ENCODE measurements at places on chromosomes 11 and 22.

DNA sequence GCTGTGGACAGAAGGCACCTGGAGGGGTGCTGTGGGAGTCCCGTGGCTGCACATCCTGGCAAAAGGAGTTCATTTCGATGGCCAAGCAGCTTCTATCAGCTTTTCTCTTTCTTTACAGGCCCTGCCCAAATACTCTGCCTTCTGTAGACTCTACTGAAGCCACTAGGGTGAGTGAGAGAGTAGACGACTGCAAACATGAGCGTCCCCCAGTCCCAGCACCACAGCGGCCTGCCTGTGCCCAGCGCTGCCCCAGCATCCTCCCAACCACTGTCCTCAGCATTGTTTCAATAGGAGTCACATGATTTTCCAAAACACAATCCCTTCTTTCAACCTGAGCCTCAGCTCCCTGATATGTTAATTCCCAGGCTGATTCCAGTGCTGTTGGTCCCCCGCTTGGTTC, 110.0 kb downstream of the KIRREL3 start:
- no peak for DNase-seq

- no peak for DNase-seq
Observed at GRCh38 chr22:42766860-42767259, 46.2 kb upstream of the A4GALT start.

DNA sequence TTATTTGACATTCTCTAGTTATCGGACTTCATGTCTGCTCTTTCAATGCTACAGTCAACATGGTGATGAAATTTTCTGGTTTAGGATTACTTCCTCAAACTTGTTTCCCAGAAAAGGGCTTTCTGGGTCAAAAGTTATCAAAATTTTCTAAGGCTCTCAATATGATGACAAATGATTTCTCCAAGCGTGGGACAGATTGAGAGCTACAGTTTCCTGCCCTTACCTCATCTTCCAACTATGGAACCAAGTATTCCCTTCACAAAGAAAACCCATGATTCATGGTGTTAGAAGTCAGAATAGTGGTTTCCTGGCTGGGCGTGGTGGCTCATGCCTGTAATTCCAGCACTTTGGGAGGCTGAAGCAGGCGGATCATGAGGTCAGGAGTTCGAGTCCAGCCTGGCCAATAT, 17.8 kb downstream of the MYO18B start:
- DNase-seq, result no peak

- DNase-seq, result no peak
Observed at GRCh38 chr11:10301656-10302358, 3.1 kb upstream of the ADM start.

GRCh38 chr11:34214961-34215805, 109.8 kb downstream of the NAT10 start:
- DNase-seq, result no peak

Data from renal cortex interstitium (tissue), 15 donors.